CD4-positive, alpha-beta T cell treated with Interleukin-15 for 1 hour (primary cell): ENCODE measurements at places on chromosomes 16 and 17.

DNA sequence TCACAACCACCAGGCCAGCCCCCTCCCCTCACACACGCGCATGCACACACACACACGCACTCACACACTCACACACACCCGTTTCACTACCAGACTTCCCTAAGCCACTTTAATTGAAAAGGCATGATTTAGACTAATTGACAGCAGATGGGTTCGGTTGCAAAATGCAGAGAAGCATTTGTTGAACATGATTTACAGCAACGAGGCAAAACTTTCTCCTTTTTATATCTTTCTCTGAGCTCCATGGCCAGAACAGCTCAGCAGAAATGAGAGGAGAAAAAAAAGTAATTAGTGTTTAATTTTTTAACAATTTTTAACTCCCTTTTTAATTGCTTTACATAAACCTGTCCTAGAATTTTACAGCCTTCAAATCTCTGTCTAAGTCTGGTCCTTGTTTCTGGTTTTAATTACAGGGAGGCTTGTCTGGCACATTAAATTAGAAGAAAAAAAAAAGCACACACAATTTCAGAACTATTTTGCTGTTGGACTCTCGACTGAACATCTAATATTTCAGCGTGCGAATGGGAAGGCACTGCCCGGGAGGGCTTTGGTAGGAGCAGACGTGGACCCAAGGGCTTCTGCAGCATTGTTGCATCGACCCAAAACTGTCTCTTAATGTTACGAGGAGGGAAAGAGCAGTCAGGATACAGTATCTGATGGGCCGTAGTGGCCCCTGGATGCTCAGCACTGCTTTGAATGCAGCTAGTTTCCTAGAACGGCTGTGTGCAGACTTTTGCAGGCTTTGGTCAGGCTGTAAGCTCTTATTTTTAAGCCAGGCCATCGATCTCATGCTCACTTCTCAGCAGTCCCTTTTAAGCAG, 255.9 kb downstream of the SOX9 start:
- no peak for DNase-seq

- no peak for DNase-seq
Observed at GRCh38 chr17:78838574-78839005, 2.0 kb downstream of the USP36 start.

- peak; percentile 4 for DNase-seq
Observed at GRCh38 chr16:87017371-87018012, 299.7 kb downstream of the C16orf95 start.

DNA sequence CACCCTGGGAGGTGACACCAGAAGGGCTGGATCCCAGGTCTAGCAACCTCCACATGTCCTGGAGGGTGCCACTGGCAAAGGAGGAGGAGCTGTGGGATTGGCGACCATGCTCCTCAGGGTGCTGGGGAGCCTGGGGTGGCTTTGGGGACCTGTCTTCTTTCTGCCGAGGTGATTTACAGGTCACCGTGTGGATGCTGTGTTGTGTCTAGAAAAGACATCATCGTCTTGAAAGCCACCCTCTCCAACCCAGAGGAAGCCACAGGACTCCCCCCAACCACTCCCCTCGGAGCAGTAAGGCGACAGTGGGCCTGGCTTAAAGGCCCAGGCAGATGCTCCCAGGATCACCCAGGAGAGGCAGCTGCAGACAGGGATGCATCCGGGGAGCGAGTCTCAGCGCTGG, 29.7 kb upstream of the FASN start:
- DNase-seq: peak; percentile 54

DNA sequence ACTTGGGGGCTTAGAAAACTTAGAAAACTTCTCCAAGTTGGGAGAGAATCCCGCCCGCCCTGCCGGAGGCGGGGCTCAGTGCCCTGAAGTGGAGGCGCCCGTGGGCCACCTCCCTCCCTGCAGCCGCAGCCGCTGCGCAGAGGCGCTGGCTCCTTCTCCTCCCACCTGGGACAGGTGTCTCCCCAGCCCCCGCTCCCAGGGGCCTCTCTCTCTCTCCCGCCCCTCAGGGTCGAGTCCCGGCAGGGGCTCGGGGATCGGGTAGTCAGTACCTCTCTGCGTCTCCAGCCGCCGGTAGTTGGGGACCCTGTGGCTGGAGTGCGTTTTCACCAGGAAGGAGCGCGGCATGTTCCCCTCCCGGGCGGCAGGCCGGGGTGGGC, 257 bp downstream of the SNAI3 start:
- no peak for DNase-seq

DNA sequence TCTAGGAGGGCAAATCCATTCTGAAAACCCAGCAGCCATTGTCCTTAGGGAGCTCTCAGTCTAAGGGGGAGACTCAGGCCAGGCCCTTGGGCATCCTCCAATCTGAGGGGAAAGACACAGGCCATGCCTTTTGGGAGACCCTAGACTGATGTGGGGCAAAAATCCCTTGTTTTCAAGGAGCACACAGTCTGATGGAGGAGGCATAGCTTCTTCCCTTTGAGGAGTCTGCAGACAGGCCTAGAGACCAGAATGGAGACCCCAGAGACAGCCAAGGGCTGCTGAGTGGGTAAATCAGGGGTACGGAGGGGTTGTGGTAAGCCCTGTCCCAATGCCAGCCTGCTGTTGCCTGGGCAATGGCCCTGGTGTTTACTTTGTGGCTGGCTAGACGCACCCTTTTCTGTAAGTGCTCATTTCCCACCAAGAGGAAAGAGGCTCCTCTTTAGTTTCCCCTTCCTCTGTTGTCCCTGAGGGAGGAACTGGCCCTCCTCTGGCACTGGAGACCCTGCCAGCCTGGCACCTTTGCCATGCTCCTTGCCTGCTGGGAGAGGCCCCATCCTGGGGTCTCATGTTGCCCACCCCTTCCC, 19.3 kb downstream of the ARHGAP23 start:
- no peak for DNase-seq

DNA sequence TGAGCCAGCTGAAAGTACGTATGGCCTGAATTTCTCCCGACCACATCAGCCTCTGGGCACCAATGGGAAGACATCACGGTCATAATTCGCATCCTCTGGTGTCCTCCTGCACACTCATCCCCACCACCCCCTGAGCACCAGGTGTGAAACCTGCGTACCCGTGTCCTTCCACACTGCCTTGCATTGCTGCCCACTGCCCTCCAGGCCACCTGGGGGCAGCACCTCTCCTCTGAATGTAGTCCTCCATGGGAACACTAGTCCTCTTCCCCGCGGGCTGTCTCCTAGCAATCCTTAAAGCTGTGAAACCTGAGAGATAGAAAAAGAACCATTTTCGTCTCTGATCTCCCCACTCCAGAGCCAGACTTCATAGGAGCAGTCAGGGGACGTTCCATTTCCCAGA, 125.5 kb downstream of the ZNF18 start:
- DNase-seq: no peak
